Daoy (cell line): ENCODE measurements at places on chromosomes 2 and 18. TPM values are rescaled to one million over a fixed set of nuclear protein-coding genes. Genes with fewer than 3 reads are reported as not detected.

ITGA4 gene
- 8.9 and 11.3 TPM in 2 replicates for total RNA-seq

DYNAP gene
- total RNA-seq: not detected in 2 replicates

ABCB11 gene
- not detected in 2 replicates for total RNA-seq

MC4R gene
- not detected in 2 replicates for total RNA-seq

COL3A1 gene
- total RNA-seq: 9.3 and 12.6 TPM in 2 replicates

GAL3ST2 gene
- not detected in 2 replicates for total RNA-seq

C2orf80 gene
- not detected in 2 replicates for total RNA-seq

PPP4R3B gene
- 40.7 and 43.3 TPM in 2 replicates for total RNA-seq

TWIST2 gene
- 20.4 and 34.3 TPM in 2 replicates for total RNA-seq

FNDC4 gene
- total RNA-seq: 1.9 and 3.7 TPM in 2 replicates

TTN gene
- under 0.01 TPM in 1 of 2 replicates, not detected in the other for total RNA-seq

PLEK gene
- total RNA-seq: not detected in 2 replicates

DNA sequence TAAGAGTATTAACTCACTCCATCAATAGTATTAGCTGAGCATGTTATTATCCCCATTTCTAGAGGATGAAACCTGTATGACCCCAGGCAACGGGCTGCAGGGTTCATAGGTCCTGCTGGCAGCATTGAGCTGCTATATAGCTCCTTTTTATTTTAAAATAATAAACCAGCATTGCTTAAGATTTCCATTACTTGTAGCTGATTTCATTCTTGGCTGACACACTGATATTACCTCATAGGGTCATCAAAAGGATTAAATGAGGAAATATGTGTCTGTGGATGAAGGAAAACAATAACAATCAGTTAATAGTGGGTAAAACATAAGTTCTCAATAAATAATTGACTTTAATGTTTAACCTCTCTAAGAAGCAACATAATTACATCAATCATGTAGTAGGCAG lies 48.3 kb upstream of the NRP2 start:
- DNase-seq: no peak

DNA sequence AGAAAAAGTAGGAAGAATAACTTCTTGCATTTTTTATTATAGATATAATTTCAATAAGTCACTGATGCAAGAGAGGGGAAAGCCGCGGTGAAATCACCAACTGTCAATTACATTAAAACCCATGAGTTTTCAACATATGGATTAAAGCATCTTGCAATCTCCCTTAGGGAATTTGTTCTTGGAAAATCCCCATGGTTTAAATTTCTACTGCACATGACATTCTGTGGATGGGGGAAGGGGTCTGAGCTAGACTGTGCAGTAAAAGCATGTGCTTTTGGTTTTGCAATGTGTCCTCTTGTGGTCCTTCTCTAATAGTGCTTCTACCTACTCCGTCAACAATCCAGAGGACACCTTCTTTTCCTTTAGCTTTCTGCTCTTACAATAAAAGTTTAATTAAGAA lies 894.0 kb downstream of the DCDC2C start:
- no peak for DNase-seq

DNA sequence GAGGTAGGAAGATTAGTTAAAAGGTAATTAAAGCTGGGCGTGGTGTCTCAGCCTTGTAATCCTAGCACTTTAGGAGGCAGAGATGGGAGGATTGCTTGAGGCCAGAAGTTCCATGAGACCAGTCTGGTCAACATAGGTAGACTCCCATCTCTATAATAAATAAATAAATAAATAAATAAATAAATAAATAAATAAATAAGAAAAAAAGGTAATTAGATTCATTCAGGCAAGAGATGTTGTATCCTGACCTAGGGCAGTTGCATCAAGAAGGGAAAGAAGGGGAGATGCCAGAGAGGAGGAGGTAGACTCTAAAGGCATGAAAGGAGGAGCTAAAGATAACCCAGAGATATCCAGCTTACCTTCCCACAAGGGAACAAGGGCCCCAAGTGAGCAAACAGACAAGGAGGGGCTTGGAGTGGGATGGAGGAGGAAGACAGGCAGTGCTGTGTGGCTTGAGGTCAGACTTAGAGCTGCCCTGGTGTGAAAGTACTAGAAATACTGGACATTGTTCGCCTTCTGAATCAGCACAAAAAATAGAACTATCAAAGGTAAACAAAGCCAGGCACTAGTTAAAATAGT lies 7.4 kb upstream of the RAB1A start:
- DNase-seq: no peak

DNA sequence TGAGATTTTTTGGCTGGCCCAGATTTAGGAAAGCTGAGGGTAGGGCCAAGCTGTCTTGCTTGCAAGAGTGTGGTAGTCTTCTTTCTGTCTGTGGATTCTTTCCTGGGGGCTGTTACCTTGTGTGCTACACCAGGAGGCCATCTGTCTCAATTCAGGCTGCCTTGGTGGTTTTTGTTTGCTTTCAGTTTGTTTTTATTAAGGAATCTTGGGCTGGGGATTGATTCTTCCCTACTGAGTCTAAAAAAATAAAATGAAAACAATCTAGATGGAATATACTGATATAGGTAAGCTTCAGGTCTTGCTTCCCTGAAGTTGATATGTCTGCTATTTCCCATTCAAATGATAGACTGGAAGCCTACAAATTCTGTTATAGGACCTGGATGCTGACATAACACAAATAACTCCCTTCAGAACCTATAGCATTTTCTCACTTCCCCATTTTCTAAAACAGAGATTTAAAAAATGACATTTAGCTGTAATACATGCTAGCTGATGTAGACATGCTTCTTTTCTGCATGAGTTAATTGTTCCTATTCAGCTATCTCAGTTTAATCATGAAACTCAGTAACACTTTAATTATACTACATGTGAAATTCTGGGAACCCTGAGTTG lies 5.3 kb downstream of the LHCGR start:
- no peak for DNase-seq

DNA sequence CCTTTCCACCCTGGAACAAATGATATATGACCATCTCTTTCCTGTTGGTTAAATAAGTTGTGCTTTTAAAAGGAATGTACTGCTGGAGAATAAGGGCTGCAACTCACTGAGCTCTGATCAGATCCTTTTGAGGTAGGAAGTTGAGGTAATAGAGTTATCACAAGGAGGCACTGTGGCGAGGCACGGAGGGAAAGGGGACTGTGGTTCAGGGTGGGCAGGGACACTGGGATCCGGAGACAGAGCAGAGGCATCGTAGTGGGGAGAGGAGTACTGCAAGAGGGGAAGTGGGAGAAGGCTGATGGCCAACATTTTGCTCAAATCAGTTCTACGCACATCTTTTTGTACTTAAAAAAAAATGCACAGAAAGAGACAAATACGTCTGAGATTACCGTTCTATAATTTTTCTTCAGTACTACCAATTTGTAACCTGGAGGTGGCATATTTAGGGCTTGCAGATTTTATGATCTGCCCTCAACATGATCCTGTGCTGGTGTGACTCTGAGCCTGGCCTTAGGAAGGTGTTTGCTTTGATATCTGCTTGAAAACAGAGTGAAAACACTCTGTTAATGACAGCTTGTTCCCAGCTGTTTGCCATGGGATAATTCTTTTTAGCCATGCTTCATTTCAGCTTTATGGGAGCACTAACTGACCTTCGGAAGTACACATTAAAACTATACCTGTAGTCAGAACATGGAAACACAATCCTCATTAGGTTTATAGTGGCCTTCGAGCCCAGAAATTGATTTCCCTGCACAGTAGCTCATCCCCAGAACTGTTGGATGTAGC lies 168.1 kb downstream of the KCNE4 start:
- DNase-seq: no peak

DNA sequence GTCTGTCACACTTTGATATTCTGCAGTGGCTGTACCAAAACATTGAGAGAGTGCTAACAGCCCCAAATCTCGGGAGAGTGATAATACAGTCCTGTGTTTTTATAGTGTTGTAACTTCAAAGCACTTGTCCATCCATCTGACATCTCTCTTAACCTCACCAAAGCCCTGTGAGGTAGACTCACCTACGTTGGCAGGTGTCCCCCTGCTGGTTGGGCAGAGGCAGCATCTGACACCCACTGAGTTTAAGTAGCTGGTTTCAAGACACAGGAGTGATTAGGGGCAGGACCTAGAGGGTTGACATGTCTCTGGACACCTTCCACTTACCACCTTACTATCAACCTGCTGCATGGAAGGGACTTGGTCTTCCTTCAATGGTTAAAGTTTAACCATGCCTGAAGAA lies 22.9 kb downstream of the COLEC12 start:
- no peak for DNase-seq

DNA sequence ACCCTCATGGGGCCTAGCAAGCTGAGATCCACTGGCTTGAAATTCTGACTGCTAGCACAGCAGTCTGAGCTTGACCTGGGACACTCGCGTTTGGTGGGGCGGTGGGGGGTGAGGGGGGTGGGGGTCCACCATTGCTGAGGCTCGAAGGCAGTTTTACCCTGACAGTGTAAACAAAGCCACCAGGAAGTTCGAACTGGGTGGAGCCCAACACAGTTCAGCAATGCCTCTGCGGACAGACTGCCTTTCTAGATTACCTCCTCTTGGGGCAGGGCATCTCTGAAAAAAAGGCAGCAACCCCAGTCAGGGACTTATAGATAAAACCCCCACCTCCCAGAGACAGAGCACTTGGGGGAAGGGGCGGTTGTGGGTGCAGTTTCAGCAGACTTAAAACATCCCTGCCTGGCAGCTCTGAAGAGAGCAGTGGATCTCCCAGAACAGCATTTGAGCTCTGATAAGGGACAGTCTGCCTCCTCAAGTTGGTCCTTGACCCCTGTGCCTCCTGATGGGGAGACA lies 149.7 kb upstream of the TANK start:
- DNase-seq: no peak

DNA sequence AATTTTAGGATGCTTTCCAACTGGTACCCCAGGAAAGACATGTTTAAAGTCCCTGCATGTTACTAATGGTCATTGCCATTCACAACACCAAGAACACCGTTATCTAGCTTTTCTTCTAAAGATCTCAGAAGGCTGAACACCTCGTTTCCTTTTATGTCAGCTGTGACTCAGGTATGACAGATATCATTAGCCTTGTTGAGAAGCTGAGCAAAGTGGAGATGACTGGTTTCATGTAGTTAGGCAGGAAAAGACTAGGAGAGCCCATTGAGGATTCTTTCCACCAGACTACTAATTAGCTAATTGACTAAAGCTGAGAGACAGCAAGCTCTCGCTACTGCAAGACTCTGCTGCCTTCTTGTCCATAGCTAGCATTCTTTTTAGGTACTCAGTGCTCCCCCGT lies 32.0 kb upstream of the ARL5A start:
- no peak for DNase-seq

DNA sequence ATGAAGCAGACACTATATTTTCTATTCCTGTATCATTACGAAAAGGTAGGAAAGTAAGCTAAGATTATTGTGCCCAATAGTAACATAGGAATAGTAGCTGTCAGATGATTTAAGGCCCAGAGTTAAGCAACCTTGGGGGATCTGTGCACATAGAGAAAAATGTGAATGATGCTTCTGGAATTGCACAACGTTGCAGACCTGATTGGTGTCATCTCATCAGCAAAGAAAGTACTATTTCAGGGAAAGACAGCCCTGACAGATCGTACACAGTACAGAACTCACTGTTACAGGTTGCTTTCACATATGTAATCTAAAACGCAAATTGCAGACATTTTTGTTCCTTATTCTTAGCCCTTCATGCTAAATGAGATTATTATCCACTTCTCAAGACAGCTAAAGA lies 535.9 kb downstream of the TRIB2 start:
- no peak for DNase-seq

DNA sequence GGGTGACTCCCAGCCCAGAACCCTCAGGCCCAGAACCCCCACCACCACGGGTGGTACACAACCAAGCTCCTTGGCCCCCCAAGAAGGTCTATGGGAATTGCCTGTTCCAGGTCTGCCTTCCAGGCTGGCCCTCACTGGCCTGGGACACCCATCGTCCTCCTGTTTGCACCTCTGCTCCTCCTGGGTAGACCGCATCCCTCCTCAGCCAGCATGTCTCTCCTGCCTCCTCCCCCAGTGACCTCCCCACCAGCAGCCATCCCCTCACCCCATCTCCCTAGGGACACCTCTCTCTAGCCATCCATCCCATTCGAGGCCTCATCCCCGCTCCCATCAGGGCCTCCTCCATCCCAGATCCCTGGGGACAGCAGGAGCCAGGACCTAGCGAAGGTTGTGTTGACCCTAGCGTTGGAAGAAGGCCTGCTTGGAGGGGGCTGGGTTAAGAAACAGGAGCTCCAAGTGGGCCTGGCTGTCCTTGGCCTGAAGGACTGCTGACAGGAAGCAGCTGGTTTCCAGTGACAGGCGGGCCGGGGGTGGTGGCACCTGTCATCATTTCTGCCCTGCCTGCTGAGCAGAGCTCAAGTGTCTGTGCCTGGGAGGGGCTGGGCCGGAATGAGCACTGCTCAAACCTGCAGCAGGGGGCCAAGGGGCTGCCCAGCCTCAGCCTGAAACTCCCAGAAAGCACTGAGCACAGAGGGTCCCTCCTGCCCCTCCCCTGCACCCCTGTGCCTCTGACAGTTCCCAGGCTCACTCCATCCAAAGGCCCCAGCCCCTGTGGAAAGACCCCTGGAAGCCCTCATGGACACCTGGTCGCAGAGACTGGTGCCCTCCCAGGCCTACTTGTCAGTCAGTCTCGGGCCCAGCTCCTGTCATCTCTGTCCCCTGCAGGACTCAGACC lies 96.0 kb upstream of the OTOS start:
- no peak for DNase-seq

GRCh38 chr2:18194161-18194560 lies 315.7 kb downstream of the KCNS3 start:
- DNase-seq: no peak

DNA sequence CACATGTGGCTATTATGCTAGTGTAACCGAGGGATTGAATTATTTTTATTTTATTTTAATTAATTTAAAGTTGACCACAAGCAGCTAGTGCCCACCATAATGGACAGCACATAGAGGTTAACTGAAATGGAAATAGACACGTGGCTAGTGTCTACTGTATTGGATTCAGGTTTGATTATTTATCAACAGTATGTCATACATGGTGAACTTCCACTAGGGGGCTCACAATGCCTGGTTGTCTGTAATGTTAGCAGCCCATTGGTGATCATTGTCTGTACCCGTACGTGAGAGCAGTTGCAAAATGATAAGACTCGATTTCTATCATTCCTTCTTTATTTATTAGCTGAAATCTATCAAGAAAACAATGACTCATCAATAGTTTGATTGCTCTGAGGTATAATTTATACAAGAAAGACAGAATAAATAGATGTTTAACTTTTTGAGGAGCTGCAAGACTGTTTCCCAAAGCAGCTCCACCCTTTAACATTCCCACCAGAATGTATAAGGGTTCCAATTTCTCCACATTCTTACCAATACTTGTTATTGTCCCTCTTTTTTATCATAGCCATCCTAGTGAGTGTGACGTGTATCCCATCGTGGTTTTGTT lies 76.5 kb downstream of the CYBRD1 start:
- peak; percentile 54 for DNase-seq

DNA sequence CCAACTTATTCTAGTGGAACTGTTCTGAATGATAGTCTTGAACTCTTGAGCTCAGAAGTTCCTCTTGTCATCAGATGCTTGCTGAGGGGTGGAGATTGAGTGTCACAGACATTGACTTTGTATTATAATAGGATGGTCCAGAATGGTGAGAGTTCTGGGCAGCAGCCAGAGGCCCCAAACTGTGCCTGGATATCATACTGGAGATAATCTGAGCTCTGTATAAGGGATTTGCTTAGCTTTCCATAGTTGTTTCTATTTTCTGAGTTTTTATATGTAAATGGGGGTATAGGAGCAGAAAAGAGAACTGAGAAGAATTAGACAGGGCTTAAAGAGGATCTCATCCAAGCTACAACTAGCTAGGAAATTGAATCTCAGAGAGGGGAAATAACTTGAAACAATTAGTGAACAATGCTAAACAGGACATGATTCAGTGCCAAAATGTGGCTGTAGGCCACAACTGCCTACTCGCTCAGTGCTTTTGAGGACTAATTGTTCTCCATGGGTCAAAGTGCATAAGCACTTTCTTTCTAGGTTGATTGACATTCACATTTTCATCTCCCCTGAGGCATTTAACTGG lies 10.1 kb upstream of the LCLAT1 start:
- DNase-seq: peak; percentile 56
